Foreskin melanocyte (primary cell): ENCODE measurements at places on chromosomes 7 and 10.
A peak's percentile ranks its signal among the peaks of the same experiment; 100 is the strongest.

DNA sequence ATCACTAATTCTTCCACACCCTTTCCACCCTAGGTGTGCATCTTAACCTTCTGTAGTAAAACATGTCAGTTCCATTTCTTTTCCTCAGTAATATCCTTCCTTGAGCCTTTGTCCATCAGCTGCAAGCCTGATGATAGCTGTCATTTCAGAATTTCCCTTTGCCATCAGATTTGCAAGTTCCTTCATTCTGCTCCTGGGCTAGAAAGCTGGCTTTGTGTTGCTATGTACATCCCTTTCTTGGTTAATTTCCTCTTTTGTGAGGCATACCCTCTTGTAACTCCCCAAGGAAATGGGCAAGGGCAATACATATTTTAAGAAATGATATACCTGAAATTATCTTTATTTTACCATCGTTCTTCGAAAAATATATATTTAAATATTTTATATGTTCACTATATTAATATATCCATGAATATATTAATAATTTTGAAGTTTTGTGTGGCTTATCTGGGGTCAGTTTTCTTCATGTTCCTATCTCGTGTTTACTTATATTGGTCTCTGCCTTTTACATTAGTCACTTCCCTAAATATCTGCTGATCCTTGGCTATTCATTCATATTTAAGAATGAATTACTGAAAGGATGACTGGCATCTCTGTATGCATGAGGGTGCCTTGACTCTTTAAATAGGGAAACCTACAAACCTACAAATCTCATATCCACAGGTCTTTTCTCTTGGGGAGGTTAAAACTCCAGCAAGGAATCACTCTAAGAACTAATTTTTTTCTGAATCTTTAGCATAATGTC is 143.8 kb downstream of the ZNF22 start:
- DNase-seq: no peak

DNA sequence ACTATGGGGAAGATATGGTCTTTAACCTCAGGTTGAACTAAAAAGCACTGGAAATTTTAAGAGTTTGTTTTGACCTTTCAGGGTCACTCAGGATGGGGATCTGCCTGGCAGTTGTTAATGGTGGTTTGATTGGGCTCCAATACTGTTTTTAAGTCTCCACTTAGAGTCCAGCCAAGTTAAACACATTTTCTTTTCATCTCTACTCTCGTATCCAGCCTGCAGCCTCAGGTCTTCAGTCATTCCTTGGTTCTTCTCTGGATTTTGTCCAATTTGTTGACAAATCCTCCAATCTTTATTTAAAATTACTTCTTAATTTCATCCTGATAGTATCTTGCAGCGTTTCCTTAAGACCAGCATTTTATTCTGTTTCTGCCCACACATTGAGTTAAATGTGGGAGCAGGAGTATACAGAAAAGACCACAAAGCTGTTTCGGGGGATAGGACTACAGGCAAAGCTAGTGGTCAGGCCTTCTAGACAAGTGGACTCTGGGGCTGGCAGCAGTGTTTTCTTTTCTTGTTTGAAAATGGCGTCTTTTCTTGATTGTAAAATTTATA is 133.2 kb upstream of the INHBA start:
- no peak for DNase-seq

DNA sequence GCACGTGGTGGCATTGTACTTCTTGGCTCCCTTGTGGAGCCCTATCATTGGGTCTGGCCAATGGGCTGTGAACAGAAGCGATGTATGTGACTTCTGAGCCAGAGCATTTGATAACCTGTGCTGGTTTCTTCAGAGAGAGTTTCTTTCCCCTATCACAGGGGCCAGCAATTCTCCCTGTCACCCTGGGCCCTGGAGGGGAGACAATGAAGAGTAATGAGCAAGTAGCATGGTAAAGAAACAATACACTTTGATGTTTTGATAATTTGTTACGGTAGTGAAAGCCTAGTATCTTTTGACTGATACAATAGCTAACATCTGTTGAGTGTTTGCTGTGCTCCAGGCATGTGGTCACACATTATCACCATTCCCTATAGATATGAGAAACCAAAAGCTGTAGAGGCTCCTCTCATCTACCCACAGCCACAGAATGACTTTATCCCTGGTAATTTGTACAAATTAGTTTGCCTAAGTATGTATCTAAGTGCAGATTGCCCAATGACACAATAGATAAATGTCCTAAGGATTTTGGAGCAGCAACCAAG is 113.4 kb upstream of the SVIL start:
- no peak for DNase-seq

DNA sequence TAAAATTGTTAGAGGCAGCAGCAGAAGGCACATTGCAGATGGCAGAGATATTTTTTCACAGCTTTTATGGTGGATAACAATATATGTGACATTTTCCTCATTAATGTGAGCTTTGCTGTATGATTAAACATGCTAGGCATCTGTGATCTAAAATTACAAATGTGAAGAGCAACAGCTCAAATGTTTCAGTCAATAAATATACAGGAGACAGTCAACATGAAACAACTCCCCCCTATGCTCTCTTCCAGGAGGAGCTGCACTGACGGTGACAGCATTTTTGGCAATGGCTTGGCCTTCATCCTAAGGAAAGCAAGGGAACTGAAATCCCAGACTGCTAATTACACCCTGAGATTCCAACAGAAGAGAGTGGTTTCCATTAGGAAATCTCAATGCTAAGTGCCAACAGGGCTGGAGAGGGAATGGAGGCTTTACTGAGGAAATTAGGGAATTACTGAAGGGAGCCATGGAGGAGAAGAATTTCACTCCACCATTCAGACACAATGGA is 51.4 kb upstream of the GRB10 start:
- no peak for DNase-seq

DNA sequence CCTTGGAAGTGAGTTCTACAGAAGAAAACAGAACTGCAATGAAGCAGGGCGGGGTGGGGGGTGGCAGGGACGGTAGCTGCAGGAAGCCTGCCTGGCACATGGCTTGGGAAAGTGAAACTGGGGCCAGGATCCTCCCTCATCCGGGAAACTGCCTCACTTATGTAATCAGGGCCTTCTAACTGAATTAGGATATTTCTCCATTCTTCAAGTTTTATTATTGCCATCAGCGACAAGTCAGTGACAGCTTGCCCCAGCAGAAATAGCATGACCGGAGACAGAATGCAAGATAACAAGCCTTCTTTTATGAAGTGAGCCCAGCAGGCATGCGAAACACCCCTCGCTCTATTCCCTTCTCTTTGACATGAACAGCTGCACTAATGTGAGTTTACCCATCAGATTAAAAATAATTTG is 77.5 kb upstream of the CACUL1 start:
- DNase-seq: peak; percentile 77

GRCh38 chr10:45456822-45457221 is 82.8 kb downstream of the ALOX5 start:
- DNase-seq: no peak

GRCh38 chr7:3981281-3981680 is 680.2 kb downstream of the SDK1 start:
- no peak for DNase-seq

- no peak for DNase-seq
These were observed 15.3 kb upstream of the AKR1C1 start for GRCh38 chr10:4947635-4948596.

DNA sequence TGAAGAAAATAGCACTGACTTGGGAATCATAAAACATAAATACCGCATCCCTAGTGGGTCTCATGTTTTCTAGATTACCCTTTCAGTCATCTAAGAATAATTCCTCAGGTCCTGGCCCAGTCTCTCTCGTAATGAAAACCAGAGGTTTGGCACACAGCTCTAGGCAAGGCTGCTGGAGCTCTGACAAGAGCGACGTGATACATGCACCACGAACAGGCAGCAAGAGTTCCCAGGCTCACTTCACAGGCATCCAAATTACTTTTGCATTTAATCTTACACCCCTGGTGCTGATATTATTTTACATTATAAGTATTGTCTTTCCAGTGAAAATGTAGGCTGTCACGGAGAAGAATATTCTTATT is 105.2 kb downstream of the THSD7A start:
- no peak for DNase-seq

DNA sequence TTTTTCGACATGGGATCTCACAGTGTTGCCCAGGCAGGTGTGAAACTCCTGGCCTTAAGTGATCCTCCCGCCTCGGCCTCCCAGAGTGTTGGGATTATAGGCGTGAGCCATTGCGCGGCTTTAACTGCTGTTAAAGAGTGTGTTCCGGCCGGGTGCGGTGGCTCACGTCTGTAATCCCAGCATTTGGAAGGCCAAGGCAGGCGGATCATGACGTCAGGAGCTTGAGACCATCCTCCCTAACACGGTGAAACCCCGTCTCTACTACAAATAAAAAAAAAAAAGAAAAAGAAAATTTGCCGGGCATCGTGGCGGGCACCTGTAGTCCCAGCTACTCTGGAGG is 1.1 kb downstream of the RABGEF1 start:
- DNase-seq: no peak

- no peak for DNase-seq
These were observed 1.6 kb downstream of the GHRHR start for GRCh38 chr7:30965372-30965771.

DNA sequence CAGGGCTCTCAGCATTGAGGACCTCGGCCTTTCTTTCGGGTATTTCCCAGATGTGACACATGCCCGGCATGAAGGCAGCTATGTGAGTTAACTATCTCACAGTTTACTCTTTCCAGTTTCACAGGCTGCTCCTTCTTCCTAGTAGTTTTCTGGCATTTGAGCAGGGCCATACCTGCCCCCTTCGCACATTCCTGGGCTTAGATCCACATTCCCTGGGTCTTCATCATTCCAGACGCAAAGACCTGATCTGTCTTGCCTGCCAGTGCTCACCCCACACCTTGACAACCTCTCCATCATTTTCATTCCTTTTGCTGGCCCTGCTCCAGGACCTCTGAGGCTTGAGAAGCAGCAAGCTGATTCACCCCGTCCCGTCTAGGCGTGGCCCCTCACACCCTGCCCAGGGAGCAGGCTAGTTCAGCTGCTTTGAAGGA is 227.5 kb downstream of the WDR11 start:
- no peak for DNase-seq

DNA sequence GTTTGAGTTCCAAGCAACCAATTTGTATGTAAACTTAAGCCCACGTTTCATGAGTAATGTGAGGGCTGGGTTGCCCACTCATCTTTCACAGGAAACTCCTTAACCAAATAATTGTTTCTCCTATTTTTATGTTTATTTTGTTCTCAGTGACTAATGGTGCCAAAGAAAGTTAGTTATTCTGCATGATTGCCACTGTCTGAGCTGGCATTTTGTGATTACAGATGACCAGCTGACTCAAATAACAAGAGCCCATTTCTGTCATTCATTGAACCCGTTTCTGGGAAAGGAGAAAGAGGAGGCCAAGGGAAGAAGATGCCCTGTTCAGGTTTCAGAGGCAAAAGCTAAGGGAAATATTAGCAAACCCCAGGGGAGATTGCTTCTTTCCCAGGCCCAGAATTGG is 186.9 kb upstream of the MYO3A start:
- DNase-seq: no peak

- no peak for DNase-seq
These were observed 72.8 kb upstream of the KAT6B start for GRCh38 chr10:74753442-74754211.

- DNase-seq: no peak
These were observed 147.5 kb downstream of the DOCK4 start for GRCh38 chr7:112058686-112059085.

DNA sequence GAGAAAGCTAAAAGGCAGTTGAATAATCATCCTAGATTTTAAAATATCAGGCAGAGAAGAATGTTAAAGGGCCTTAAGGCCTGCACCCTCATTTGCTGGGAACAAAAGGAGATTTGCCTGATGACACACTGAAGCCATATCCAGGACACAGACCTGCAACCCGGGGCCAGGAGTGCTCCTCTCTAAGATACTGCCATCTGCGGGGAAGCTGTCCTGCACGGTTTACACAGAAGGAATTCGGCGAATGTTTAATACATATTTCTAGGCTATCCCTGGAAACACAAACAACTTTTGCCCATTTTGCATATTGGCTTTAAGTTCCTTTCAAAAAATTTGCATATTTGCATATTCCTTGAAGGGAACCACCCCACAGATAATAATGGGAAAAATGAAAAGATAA is 52.3 kb downstream of the DYNC1I1 start:
- DNase-seq: no peak

DNA sequence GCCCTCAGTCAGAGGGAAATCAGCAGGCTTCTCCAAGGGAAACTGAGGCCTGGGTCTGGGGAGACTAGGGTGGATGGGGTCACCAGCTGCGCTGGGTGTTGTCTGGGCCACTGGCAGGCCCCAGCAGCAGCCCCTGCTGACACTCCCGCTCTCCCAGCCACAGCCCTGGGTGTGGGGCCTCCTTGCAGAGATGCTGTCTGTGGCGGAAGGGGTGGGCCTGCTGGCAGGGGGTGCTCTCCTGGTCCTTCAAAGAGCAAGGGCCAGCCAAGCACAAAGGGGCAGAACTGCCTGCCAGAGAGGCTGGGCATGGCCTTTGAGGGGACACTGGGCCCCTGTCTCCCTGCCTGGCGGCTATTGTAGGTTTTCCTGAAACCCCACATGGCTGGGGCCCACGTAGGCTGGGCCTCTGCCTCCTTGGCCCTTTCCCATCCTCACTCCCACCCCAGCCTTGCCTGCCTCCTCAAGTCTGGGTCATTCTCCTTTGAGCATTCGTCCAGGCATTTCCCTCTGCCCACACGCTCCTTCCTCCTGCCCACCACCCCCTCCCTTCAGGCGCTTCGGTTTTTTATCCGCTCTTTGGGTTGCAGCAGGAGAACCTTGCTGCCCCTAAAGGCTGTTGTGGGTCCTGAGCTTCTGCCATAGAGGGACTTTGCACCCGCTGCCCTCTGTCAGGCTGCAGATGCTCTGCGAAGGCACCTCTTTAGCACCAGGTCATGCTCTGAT is 9.1 kb downstream of the COL13A1 start:
- no peak for DNase-seq

GRCh38 chr7:151744656-151745638 is 132.0 kb downstream of the PRKAG2 start:
- no peak for DNase-seq

GRCh38 chr7:45054442-45054841 is 34.3 kb downstream of the NACAD start:
- no peak for DNase-seq

DNA sequence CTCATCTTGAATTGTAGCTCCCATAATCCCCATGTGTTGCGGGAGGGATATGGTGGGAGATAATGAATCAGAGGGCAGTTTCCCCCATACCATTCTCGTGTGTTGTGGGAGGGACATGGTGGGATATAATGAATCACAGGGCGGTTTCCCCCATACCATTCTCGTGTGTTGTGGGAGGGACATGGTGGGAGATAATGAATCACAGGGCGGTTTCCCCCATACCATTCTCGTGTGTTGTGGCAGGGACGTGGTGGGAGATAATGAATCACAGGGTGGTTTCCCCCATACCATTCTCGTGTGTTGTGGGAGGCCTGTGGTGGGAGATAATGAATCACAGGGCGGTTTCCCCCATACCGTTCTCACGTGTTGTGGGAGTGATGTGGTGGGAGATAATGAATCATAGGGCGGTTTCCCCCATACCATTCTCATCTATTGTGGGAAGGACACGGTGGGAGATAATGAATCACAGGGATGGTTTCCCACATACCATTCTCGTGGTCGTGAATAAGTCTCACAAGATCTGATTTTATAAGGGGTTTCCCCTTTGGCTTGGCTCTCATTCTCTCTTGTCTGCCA is 271.0 kb downstream of the MAD1L1 start:
- DNase-seq: peak; percentile 51

GRCh38 chr7:85564861-85565260 is 378.0 kb upstream of the SEMA3D start:
- no peak for DNase-seq

GRCh38 chr10:14812271-14812670 is 25.6 kb downstream of the CDNF start:
- no peak for DNase-seq

GRCh38 chr7:152073352-152073751 is 47.9 kb downstream of the GALNT11 start:
- no peak for DNase-seq
